ENCODE measurements at places on chromosomes 1 and 21.
A peak's percentile ranks its signal among the peaks of the same experiment; 100 is the strongest.

GRCh38 chr1:77063118-77063517 is 156.1 kb downstream of the PIGK start:
- peak; percentile 5 for DNase-seq

GRCh38 chr1:68969441-68969840 is 472.6 kb upstream of the DEPDC1 start:
- DNase-seq, result no peak

DNA sequence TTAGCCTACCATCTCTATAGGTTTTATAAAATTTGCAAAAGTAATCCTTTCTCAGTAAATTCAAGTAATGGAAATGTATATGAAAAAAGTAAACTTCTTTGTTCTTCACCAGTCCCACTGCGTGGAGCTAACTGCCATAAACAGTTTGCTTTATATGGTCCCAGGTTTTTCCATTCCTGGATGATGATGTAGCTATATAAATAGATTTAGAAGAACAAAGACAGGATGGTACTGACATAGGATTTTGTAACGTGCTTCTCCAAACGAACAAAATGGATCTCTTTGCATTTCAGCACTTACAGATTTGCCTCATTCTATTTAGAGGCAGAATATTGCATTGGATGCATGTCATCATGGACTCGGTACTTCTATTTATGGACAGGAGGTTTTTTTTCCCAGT is 57.3 kb downstream of the SMYD2 start:
- peak; percentile 24 for DNase-seq

GRCh38 chr1:73839922-73840321 is 358.1 kb downstream of the LRRIQ3 start:
- peak; percentile 1 for DNase-seq

- peak; percentile 71 for DNase-seq
Measured at GRCh38 chr1:196608390-196609369, at the start of gene KCNT2. Gene KCNT2, minus strand, starts transcription at chr1:196608440. Its CDS starts 131 bp downstream, at chr1:196608309.

DNA sequence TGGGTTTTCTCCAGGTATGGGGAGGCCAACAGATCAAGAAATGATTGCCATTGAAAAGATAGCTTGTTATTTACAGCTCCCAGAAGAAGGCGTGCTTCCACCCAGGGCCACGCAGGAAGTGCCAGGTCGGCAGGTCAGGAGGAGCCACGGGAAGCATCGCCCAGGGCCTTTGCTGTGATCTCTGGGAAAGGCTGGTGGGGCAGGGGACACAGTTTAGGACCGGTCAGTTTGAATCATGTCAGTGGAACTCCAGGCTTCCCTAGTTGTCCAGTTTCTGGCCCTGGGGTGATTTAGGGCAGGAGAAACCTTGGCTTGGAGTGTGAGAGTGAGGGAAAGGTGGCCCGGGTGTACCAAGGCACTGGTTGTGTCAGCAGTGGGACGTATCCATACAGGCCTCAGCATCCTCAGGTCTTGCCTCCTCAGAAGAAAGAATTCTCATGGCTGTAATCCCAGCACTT is 11.4 kb downstream of the PLA2G5 start:
- no peak for DNase-seq

DNA sequence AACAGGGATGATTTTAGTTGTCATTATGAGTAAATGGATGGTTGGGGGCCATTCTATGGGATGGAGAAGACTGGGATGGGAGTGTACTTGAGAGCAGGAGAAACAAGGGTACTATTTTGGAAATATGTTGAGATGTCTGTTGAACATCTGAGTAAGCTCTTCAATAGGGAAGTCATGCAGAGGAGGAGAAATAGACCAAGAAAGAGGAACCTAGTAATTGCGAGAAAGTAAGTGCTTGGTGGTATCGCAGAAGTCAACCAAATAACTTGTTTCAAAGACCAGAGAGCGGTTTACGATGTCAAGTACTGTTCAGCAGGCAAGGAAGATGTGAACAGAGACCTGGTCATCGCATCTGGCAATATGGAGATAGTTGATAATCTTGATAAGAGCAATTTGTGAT is 22.4 kb upstream of the CHRM3 start:
- no peak for DNase-seq

DNA sequence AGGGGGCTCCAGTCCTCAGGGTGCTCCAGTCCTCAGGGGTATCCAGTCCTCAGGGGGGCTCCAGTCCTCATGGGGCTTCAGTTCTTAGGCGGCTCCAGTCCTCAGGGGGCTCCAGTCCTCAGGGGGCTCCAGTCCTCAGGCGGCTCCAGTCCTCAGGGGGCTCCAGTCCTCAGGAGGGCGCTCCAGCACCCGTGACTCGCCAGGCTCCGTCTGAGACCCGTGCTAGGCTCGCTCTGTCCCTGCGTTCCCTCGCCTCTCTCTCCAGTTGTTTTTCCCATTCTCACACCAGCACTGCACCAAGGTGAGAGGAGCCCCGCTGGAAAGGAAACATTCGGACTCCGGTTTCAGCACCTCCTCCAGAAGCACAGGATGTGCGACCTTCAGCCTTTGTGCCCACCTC is 9.4 kb upstream of the OR2M2 start:
- DNase-seq, result no peak

DNA sequence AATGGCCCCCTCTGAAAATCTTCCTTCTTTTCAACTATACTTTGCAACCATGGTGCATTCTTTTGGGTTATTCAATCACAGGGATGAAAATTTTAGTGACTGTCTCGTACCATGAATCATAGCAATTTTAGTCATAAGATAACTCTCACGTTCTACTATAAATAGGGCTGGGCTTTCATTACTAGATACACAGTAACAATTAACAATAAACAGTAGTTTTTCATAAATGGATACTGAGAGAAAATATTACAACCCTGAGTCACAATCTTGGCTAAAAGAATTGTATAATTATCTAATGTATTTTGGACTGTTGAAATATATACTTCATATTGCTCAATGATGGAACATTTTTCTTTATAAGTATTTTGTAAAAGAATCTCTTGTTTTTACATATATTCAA is 96.1 kb downstream of the TEX35 start:
- peak; percentile 90 for DNase-seq

- DNase-seq, result no peak
Measured at GRCh38 chr1:199102239-199102638, 463.4 kb downstream of the PTPRC start.

- DNase-seq, result no peak
Measured at GRCh38 chr1:48206371-48206770, 16.1 kb upstream of the SLC5A9 start.

- DNase-seq, result no peak
Measured at GRCh38 chr1:17892225-17892624, 137.1 kb downstream of the ACTL8 start.

DNA sequence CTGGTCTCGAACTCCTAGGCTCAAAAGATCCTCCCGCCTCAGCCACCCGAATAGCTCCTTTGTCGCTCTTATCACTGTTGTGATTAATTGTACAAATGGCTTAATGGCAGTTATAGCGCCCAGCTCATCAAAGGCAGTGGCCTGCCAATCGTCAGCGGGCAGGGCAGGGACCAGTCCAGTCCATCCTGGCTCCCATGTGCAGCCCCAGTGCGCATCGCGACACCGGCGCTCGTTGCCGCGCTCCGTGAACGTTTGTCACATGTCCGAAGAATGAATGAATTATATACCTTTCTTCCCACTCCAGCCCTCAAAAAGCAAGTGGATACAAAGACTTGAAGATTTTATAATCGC is 18.4 kb downstream of the MTX1 start:
- peak; percentile 35 for DNase-seq
